ENCODE measurements at places on chromosomes 6 and 20.

GRCh38 chr6:17885889-17886576, 101.4 kb downstream of the KIF13A start:
- DNase-seq = no peak

GRCh38 chr20:24406251-24406650, 63.2 kb upstream of the SYNDIG1 start:
- DNase-seq = no peak

GRCh38 chr6:142881761-142882160, 63.2 kb downstream of the HIVEP2 start:
- no peak for DNase-seq

DNA sequence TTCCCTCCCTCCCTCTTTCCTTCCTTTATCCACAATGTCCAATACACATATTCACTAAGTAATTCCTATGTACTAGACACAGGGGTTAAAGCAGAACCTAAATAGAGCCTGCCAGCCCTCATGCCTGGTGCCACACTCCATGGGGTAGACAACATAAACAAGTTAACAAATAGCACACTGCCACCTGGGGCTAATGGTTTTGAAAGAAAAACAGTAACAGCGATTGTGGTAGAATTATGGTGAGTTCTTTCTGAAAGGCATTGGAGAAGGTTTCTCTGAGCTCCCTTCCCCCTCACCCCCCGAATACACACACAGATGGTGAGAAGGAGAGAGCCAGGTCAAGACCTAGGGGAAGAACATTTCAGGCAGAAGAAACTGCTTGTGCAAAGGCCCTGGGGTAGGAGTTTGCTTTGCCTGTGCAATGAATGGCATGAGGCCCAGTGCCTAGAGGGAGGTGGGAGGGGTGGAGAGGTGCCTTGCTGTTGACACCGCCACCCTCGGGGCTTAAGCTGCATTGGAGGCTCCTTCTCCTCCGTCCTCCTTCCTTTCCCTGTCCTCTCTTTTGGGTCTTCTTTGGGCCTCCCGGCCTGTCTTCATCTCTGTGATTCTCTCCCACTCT, 502.4 kb upstream of the SULF2 start:
- no peak for DNase-seq

DNA sequence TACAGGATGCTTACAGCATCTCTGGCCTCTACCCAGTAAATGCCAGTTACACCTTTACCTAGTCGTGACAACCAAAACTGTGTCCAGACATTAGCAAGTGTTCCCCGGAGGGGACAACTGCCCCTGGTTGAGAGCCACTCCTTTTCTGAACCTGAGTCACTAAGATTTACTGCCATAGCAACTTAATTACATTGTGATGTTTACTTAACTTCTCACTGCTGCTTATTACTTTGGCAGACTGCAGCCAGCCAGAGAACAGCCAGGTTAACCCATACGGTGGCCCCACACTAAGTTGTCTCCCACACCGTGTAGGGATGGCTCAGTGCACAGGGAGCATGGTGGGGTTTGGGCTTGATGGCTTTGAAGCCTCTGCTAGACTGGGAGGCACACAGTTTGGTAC, 204.7 kb upstream of the SULF2 start:
- no peak for DNase-seq

DNA sequence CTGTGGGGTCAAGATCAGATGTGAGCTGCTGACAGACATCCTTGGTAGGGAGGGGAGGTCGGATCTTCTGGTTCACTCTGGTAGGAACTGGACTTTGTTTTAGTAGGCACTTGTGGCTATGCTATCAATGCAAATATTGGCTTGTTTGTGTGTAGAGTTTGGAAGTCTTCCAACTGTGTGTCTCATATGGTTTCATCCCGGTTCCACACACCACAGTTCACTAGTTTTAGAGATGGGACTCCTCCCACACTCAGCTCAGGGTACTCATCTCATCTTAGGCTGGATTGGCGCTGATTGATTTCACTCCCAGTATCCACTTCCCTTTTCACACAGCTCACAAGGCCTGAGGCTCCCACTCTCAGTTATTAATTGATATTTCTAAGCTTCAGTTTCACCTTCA, 161.3 kb downstream of the THBS2 start:
- DNase-seq = no peak

DNA sequence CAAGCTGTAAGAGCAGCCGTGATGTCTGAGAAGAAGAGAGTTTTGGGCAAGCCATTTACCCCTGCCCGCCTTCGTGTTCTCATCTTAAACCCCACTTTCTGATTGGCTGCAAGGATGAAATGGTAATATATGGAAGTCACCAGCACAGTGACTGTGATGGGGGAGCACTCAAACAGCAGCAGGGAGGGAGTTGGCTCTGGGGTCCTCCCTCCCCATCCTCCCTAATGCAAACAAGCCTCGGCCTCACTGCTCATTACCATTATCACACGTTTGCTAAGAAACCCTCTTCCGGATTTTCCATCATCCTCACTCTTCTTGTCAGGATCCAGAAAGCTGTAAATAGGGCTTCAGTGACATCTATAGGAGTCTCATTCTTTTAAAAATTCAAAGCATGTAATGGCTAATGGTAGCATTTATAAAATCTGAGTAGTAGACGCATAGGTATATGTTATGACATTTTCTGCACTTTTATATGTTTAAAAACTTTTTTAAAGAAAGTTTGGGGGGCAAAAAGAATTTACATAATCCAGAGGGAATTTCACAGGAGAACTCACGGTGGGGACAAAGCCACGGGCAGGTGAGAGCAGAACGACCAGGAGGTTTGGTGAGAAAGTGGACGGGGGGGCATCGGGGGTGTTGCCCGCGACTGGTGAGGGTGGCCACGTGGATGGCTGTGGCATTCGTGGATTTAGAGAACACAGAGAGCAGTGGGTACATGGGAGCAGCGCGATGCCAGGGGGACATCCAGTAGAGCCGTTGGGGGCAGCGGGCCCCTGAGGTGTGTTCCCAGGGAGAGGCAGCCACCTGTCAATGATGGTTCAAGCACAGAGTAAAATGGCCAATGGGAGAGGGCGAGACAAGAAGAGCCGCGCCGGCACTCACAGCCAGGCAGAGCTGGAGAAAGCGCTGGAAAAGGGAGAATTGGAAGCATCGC, 29.6 kb downstream of the SUMO4 start:
- DNase-seq = no peak

DNA sequence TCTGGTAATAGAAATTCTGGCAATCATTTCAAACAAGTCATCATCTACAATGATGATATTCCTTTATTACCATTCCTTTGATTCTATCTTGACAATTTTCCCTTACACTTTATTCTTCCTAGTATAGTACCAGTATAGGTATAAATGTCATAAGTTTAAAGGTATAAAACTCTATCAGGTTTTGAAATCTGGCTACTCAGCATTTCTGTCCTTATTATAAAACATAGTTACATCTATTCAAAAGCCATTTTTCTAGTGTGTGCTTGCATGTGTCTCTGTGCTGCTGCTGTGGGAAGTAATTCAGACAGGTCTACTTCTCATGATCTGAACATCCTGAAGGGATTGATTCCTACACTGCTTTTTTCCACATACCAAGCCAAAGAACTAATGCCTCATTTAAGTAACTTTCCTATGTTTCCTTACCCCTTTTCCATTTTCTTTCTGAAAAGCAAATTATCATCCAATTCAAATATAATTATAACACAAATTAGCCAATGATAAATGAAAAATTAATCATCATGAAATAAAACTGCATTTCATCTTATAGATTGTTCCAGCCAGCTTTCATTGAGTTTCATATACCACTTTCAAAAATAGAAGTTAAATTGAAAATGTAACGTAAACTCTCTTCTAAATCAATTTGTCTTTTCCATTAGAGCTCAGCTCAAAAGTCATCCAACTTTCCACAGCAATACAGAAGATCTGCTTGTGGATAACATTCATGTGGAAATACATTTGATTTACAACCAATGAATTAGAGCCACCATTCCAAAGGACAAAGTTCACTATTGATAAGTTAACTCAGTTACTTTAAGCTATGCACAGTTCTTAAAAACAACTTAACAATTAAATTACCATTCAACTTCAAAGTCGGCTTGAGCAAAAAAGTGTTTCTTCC, 35.9 kb downstream of the COL12A1 start:
- no peak for DNase-seq

DNA sequence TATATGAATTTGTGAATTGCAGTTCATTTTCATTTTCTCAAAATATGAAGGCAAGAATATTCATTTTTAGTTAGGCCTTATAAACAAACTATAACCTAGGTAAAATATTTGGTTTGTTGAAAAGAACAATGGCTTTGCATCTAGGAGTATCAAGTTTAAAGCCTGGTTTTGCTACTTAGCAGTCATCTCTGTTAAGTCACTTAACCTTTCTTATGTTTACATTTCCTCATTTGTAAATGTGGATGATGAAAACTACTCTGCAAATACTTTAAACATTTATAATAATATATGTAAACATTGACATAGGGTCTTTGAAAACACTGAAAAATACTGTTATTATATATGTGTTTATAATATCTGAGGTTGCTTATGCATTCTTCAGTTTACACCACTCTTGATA, 135.5 kb downstream of the CENPW start:
- DNase-seq = no peak

DNA sequence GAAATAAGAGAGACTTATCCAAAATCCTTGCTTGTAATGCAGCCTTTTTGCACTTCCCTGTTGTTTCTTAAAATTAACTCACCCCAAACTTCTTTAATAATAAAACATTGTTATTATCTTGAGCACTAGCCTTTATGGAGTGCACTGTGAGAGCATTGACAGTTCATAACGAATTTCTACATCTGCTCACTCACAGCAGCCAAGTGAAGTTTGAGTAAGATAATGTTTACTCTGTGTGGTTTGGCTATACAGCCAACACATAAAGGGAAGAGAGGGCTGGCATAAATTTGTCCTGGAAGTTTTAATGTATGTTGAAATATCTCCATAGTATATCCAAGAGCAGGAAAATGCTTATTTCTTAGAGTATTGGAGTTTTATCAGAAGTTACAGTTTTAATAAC, 227.9 kb downstream of the FRK start:
- no peak for DNase-seq

DNA sequence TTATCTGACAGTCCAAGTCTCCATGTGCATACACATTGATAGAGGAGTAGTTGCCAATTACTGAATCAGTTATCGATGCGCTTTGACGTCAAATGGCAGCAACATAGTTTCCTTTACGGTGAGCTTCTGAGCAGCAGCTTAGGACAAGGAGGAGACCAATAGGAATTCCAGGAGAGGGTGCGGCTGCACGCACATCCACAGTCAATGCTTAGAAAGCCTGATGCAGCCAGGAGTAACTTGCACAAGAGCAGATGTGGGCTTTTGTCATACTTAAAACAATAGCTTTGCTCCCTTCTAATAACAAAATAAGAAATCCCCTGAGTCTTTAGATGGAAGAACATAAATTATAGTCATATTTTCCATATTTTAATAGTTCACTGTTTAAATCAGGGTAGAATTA, 442.1 kb downstream of the BCKDHB start:
- peak; percentile 77 for DNase-seq

DNA sequence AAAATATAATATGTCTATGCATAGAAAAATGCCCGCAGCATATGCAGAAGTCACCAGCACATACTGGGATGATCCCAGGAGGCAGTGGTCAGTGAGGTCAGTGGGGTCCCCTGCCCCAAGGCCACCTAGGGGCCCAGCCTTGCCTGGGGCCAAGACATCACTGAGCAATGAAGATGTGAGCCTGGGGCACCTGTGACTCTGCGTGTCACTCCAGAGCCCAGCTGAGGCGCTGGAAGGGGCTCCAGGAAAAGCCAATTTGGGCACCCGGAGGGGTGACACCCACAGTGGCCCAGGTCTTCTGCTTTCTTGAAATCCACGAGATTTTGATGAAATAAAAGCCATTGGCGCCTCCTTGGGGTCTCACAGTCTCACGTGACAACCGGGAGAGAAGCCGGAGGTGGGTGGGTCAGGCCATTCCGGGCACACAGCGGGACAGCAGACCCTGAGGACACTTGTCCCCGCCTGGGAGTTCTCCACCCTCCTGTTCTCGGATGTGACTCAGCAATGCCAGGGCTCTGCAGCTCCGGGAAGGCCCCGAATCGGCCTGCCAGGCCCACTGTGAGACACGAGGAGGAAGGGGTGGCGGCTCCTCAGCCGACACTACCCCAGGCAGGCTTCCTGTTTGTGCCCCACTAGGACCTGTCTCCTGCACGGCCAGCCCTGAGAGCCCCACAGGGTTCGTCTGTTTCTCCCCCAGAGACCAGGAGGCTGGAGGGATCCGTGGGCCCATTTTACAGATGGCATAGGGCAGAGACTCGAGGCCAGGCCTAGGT, 24.4 kb upstream of the SLCO4A1 start:
- DNase-seq = no peak

DNA sequence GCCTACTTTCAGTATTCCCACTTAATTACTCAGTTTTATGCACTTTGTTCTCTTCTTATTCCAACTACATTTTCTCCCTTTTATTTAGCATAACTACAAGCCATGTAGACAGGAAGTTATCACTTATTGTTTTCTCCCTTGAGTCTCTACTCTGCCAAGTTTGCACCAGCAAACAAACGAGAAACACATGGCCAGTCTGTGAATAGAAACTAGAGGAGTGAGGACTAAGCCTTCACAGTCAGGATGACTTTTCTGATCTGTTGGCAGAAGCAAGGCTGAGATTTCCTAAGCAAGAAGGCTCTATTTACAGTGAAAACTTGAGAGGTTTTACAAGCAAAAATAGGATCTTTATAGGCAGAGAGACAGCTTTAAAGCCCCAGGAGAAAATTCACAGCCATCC, 69.8 kb upstream of the TINAG start:
- peak; percentile 71 for DNase-seq

- DNase-seq = no peak
Observed at GRCh38 chr6:89803271-89803670, 16.3 kb downstream of the MDN1 start.

GRCh38 chr20:63081831-63082230, 75.1 kb upstream of the BHLHE23 start:
- no peak for DNase-seq

DNA sequence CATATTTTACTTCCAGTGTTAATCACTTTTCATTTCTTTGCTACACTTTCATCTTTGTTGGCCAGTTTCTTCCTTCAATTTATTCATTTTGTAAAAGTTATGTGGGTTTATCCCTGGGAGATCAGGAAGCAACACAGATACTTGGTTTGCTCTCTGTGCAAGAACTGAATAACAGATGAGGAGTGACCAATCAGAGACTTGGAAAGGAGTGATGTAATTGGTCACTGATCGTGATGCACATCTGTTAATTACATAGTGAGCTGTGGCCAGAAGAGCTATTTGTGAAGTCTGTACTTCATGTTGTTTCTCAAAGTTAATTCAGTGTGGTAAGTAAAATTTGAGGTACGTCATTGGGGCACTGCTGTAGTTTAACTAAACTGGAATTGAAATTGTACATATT, 21.3 kb downstream of the ANKRD6 start:
- DNase-seq = no peak

- DNase-seq = no peak
Observed at GRCh38 chr6:20173833-20174792, 38.2 kb downstream of the MBOAT1 start.

DNA sequence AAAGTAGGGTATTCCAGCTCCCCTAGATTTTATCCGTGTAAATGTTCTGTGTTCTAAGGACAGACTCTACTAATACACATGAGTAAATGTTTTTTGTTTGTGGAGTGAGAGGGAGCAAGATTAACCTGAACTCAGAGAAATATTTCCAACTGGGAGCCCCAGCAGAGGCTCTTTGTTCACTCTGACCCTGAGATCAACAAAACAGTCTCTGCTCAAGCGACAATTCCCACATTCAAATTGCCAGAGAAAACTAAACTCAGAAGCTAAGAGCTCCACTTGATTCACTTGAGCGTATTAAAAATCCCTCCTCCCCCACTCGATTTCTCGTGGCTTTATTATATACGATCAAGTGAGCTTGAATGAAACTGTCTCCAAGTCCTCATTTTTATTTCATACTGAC, 413.9 kb upstream of the JARID2 start:
- DNase-seq = no peak

- peak; percentile 30 for DNase-seq
Observed at GRCh38 chr6:161407581-161407980, 133.7 kb upstream of the AGPAT4 start.

Measured in AG08395 (cell line).